ENCODE measurements at places on chromosomes 5 and 9. TPM values are rescaled to one million over a fixed set of nuclear protein-coding genes. Genes with fewer than 3 reads are reported as not detected.

S1PR3 gene
- total RNA-seq = 50.9 TPM

CHSY3 gene
- total RNA-seq = not detected

GDNF gene
- total RNA-seq = 18.4 TPM

CEL gene
- total RNA-seq = 2.8 TPM

SNAPC4 gene
- 24.8 TPM for total RNA-seq

TLE1 gene
- total RNA-seq = 3.1 TPM

CCNB1 gene
- total RNA-seq = 444 TPM

RMRP gene
- total RNA-seq = 13,531 TPM

HINT2 gene
- total RNA-seq = 51.5 TPM

PLPP1 gene
- total RNA-seq = 10.5 TPM

LURAP1L gene
- total RNA-seq = 0.96 TPM

LPAR1 gene
- 29.0 TPM for total RNA-seq
